ENCODE measurements at places on chromosomes 2 and 18. TPM values are rescaled to one million over a fixed set of nuclear protein-coding genes. Genes with fewer than 3 reads are reported as not detected.
A peak's percentile ranks its signal among the peaks of the same experiment; 100 is the strongest.

GRCh38 chr2:241900251-241901017 lies 30.9 kb downstream of the RTP5 start:
- peak; percentile 53 for DNase-seq

GRCh38 chr2:27021253-27022049 lies 11.3 kb upstream of the TMEM214 start:
- DNase-seq = no peak

- no peak for DNase-seq
These were observed 83.5 kb upstream of the SERPINE2 start for GRCh38 chr2:224122542-224122941.

- no peak for DNase-seq
These were observed 78.9 kb downstream of the MAP4K4 start for GRCh38 chr2:101776172-101777043.

DNA sequence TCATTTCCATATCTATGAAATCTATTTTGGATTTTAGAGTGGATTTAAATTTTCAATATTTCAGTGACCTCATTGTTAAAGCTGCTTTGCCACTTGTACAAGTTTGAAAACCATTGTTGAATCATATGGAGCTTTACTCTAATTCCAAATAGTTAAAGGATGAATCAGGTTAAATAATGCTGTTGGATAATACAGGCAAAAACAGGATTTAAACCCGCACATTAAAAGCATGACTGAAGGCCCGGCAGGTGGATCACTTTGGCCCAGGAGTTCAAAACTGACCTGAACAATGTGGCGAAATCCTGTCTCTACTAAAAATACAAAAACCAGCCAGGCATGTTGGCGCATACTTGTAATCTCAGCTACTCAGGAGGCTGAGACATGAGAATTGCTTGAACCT lies 68.3 kb downstream of the RIF1 start:
- no peak for DNase-seq

DNA sequence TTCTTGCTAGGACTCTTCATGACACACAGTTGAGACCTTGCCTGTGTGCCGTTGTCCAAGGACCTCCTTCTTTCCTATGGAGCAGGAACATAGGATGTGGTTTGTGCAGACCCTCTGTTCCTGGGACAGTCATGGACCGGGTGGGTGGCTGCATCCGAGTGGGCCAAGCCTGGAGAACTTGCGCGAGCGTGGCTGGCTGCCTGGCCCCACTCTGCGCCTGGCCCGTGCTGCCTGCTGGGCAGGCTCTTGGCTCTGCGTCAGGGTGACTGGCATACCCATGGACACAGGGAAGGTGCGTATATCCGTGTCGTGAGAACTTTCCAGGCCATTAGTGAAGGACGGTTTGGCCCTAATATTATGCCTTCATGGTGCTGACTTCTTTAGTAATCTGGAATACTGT lies 68.2 kb downstream of the DCDC2C start:
- DNase-seq = no peak

DNA sequence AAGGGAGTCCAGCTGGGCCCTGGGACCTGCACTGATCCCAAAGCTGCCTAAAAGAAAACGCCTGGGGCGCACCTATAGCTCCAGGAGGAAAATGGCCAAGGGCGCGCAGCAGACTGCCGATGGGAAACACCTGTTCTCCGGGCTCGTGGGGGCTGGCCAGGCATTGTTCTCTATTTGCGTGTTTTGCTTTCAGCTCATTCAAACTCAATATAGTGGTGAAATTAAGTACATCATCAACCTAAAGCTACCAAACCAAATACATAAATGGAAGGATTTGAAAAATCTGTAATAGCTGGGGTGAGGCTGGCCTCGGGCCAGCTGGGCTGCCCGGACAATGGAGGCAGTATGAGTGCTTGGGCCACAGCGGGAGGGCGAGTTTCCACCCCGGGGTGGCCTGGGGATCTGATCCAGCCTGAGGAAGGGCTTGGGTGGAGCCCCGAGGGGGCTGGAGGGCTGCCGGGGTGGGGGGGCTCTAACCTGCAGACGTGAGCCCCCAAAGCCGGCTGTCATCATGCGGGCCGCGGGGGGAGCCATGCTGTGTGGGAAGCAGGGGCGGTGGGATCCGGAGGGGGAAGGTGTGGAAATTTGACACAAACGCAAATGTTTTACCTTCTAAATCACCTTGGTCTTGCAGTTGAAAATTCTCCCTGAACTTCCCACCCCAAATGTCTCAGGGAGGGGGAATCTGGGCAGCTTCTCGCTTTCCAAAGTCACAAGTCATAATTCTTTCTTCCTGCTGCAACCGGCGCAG lies 77.6 kb downstream of the ASB1 start:
- no peak for DNase-seq

GRCh38 chr2:8309131-8309530 lies 372.7 kb upstream of the ID2 start:
- DNase-seq = no peak

DNA sequence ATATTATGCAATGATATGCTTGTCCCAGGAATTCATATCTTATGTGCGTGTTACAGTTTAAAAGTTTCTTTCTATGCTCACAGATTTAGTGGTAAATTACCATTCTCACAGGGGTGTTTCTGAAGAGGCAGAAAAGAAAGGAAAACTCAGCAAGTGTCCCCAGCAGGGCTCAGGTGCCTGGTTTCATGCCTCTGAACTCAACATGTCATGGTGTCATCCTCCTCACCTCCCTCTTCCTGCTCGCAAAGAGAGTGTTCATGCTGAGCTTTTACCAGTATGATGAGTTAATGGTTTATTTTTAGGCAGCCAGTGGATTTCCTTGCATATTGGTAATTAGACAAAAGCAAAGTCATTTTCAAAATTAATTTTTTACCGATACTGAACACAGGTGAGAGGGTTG lies 492.9 kb upstream of the ZEB2 start:
- DNase-seq = no peak

DNA sequence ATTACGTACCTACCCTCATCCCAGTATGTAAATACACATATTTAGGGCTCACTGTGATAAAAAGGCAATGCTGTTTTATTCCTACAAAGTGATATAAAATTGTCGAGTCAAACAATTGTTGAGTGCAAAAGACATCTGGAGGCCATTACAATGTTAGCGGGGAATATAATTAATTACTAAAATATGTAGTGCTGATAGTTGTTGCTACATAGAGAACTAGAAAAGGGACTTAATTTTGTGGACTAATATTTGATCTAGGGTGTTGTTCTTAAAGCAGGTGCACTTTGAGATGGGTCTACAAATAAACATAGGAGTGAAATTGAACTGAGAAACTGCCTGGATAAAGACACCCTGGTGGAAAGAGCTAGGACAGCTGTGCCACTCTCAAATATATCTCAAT lies 300.1 kb downstream of the NOL4 start:
- no peak for DNase-seq

- no peak for DNase-seq
These were observed 71.9 kb downstream of the ACVR2A start for GRCh38 chr2:147916723-147917122.

- no peak for DNase-seq
These were observed 327.1 kb downstream of the CELF4 start for GRCh38 chr18:37238282-37239108.

DNA sequence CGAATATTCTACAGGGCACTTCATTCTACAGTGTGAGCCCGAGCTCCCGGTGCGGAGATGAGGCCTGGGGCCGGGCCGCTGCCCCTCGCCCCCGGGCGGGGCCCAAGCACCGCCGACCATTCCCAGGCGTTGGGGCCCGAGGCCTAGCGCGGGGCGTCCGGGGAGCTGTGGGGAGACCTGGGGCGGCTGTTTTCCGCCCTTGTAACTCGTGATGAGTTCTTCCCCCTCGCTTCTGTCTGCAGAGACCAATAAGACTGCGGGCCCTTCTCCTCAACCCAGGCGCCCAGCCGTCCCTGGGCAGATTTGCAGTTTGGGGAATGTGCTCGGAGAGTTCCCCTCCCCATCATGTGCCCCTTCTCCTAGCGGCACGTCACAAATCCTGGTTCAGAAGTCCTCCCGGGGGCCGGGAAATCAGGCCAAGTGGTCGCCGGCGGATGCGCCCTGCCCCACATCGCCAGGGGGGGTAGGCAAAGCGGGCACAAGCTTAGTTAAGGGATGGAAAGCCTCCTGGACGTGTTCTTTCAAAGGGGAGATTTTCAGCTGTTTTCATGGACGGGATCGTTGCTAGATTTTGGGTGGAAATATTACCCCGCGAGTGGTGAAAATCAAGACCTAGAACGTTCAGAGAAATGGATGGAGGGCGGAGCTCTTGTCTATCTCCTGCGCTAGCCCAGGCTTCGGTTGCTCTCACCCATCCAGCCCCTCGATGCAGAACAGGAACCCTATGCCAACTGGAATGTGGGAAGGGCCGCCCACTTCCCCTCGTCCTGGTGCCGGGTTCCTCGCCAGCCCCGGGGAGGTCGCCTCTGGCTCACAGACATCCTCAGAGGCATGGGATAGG lies 18.8 kb upstream of the HAAO start:
- peak; percentile 47 for DNase-seq

Gene SERPINB13
- not detected for total RNA-seq

Gene RNU2-63P
- not detected for total RNA-seq

Gene ZSCAN30
- 9.9 TPM for total RNA-seq

Gene ARHGEF33
- 1.3 TPM for total RNA-seq

Gene GCFC2
- total RNA-seq = 28.8 TPM

Gene ALK
- under 0.01 TPM for total RNA-seq

Gene COL4A3
- total RNA-seq = 1.6 TPM

Data from body of pancreas (tissue), 4 donors.